Spleen (tissue), 13 donors: ENCODE measurements at places on chromosomes 7 and 10. TPM values are rescaled to one million over a fixed set of nuclear protein-coding genes. Genes with fewer than 3 reads are reported as not detected.
A peak's percentile ranks its signal among the peaks of the same experiment; 100 is the strongest.

The SPDYE6 gene
- total RNA-seq, result not detected

The MUC12 gene
- total RNA-seq, result 0.89 TPM

The HOXA3 gene
- total RNA-seq, result 1.9 TPM

The DENND11 gene
- total RNA-seq, result 46.3 TPM

The MARVELD1 gene
- total RNA-seq, result 11.5 TPM

The GIMAP1 gene
- total RNA-seq, result 61.2 TPM

The GPR146 gene
- total RNA-seq, result 12.3 TPM

The PPP1R17 gene
- 0.40 TPM for total RNA-seq

The SUGCT gene
- total RNA-seq, result 2.8 TPM

DNA sequence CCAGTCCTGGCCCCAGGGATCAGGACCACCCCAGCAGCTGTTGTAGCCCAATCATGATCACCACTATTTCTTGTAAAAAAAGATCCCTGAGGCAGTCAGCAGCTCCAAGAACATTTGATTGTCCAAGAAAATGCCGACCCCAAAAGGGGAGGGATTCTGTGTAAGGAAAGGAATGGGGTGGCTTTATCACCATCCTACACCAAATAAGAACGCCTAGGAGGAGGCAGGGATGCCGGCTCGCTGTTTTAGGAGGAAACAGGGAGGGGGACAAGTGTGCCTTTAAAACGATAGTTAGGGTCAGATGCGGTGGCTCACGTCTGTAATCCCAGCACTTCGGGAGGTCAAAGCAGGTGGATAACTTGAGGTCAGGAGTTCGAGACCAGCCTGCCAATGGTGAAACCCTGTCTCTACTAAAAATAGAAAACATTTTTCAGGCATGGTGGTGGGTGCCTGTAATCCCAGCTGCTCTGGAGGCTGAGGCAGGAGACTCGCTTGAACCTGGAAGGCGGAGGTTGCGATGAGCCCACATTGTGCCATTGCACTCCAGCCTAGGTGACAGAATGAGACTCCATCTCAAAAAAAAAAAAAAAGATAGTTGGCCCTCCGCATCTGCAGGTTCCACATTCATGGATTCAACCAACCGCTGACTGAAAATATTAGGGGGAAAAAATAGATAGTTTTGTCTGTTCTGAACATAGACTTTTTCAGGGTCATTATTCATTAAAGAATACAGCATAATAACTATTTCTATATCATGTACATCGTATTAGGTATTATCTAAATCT, 63.6 kb downstream of the PDIA4 start:
- DNase-seq, result no peak

GRCh38 chr7:90836937-90837336, 240.8 kb downstream of the CDK14 start:
- DNase-seq, result no peak

GRCh38 chr10:1465418-1465911, 271.9 kb downstream of the ADARB2 start:
- no peak for DNase-seq

DNA sequence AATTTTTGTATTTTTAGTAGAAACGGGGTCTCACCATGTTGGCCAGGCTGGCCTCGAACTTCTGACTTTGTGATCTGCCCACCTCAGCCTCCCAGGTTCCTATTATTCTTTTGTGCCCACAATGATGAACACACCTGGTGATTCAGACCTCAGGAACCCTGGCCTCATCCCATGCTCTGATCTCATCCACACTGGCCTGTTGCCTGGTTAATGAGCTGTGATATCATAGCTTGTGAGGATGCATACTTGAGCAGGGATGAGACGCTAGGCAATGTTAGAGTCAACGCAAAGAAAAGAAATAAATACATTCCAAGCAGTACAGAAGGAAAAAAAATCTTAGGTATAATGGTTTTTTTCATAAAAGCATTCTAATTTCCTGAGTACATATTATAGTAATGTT, 82.4 kb upstream of the RNF32 start:
- no peak for DNase-seq

DNA sequence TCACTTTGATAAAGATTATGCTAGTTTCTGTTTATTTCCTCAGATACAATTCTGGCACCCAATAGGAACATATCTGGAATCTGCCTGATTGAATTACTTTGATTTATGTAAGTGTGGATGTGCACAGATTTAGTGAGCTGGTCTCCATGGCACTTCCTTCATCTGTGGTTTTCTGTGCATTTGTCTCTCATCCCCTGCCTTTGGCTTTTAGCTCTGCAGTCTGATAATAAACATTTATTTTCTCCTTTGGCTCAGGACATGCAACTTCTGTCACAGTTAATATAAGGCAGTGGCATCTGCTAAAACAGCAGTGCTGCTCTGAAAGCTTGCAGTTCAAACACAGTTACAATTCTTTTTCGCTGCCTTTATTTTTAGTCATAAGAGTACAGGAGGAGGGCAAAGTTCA, 273.7 kb upstream of the CHRM2 start:
- no peak for DNase-seq

GRCh38 chr7:14055813-14056212, 66.3 kb upstream of the ETV1 start:
- no peak for DNase-seq

GRCh38 chr7:24102988-24103387, 181.0 kb upstream of the NPY start:
- DNase-seq, result no peak

DNA sequence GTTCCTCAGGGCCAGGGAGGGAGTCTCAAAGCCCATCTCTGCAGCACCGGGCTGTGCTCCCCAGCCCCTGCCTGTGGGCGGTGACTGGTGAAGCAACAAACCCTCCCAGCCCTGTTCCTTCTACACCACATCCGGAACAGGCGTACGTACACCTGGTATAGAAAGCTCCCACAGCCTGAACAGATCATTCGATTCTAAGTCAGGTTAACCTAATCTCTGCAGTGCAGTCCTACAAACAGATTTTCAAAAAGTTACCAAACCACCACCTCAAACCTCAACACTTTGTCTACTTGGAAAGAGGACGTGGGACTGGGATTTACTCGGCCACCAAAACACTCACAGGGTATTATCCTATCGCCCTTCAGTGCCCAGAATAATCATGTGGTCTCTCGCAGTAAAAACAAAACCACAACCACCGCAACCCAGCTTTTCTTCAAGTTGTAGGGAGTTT, 238.4 kb downstream of the DIP2C start:
- DNase-seq, result peak; percentile 89

- no peak for DNase-seq
These were observed 4.4 kb upstream of the FAM107B start for GRCh38 chr10:14779001-14779651.

- no peak for DNase-seq
These were observed 54.3 kb downstream of the SMKR1 start for GRCh38 chr7:129556607-129557133.

DNA sequence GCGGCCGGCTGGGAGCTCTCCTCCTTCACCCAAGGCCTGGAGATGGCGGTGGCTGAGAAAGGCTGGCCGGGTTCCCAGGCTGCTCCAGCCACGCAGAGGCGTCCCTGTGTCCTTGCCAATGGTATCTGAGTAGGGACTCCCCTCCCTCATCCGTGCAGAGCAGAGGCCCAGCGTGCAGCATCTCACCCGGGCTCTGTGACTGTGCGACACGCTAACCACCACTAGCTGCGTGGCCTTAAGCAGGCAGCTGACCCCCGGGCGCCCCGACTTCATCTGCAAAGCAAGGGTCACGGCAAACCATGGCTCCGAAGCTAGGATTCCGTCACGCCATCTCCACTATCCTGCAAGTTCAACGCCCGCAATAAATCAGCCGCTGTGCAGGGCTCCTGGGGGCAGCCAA, 47.2 kb upstream of the TNRC18 start:
- DNase-seq, result no peak

DNA sequence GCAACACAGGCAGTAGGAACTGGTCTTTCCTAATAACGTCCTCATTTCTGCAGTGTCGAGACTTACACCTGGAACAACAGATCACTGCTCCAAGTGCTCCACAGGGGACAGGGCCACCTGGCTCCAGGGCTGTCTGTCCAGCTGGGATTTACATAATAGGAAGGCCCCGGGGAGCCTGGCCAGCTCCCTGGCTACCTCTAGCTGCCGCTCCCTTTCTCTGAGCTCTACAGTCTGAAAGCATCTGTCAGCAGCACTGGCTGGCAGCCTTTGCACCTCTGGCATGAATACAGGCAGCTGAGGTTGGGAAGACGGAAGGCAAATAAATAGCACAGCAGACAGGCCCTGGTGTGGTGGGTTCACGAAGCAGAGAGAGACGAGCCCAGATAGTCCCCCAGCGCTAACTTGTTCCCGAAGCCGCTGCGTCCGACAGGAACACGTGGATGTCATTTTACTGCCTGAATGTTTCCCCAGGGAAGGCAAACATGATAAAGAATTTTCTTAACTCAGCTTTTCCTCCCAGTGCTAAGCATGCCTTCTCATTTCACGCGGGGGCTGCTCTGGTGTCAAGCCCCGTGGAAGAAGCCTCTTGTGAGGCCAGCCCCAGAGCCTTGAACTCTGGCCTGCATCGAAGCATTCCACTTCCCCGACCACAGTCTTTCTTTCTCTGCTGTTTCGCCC, 105.4 kb downstream of the ITIH5 start:
- DNase-seq, result no peak

- DNase-seq, result no peak
These were observed 78.9 kb upstream of the NXPH1 start for GRCh38 chr7:8354503-8354902.

GRCh38 chr10:58557714-58558113, 45.0 kb downstream of the BICC1 start:
- no peak for DNase-seq

DNA sequence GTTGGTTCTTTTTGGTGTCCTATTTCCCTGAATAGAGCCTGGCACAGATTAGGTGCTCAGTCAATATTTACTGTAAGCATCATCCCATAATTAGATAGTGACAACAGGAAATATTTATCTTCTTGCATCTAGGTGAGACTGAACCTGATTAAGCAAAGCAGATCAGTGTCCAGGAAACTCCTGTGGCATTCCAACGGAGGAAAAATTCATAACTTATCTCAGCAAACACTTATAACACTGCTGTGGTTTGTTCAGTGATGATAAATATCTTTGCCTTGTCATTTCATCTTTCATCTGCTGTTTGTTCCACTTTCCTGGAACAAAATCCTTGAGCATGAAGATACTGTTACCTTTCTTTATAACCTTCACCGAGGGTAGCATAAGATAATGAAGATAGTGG, 1160.3 kb upstream of the AUTS2 start:
- DNase-seq, result no peak

DNA sequence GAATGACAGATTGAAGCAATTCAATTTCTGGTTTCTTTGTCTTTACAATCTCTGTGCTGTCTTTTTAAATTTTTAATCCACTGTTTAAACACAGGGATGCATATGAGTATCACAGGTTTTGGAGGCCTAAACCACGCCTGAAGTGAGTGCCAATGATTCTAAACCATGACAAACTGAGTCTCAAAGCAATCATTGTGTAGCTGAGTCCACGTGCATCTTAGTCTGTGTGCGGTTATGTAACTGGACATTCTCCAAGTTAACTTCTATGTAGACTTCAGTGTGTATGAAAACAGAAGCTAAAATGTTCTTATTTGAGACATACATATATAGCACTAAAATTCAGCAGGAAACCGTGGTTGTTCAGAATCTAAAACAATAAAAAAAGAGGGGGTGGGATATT, 79.3 kb upstream of the ST8SIA6 start:
- no peak for DNase-seq

GRCh38 chr7:3102159-3102558, 58.5 kb upstream of the CARD11 start:
- no peak for DNase-seq

GRCh38 chr10:109960682-109961081, 37.4 kb upstream of the XPNPEP1 start:
- no peak for DNase-seq

DNA sequence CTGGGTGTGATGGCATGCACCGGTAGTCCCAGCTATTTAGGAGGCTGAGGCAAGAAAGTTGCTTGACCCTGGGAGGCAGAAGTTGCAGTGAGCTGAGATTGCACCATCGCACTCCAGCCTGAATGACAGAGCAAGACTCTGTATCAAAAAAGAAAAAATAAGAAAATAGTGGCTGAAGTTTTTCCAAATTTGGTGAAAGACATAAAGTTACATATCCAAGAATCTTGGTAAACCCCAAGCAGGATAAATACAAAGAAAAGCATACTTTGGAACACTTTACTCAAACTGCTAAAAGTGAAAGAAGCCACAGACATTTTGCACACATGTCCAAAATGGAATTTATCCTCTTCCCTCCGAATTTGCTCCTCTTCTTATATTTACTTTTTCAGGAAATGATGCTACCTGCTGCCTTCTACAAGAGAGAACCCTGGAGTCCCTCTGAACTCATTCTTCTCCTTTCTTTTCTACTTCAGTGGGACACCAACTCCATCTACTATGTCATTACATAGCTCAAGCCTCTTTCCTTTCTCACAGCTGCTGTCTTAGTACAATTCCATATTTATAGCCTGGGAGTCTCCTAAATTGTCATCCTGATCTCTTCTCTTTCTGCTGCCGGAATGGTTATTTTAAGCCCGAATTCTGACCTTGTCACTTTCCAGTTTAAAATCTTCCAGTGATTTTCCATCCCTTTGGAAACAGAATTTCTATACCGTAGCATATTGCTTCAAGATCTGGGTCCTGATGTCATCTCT, 17.3 kb upstream of the SMNDC1 start:
- DNase-seq, result no peak
